Endothelial cell of umbilical vein (primary cell): ENCODE measurements at places on chromosomes 4 and X. TPM values are rescaled to one million over a fixed set of nuclear protein-coding genes. Genes with fewer than 3 reads are reported as not detected.

The KCND1 gene
- total RNA-seq: 0.67 and 1.3 TPM in 2 replicates

The HMGB2 gene
- 217 and 233 TPM in 2 replicates for total RNA-seq

The RAB9A gene
- 17.2 and 19.2 TPM in 2 replicates for total RNA-seq

The HSFX2 gene
- total RNA-seq: 0.55 TPM in 1 of 2 replicates, not detected in the other

The GPRASP2 gene
- 5.3 and 6.5 TPM in 2 replicates for total RNA-seq

The CCDC110 gene
- total RNA-seq: 0.28 and 0.71 TPM in 2 replicates

The ZFP42 gene
- not detected in 2 replicates for total RNA-seq

The GYPE gene
- total RNA-seq: not detected in 2 replicates

The SERPINA7 gene
- total RNA-seq: not detected in 2 replicates

The PHEX gene
- total RNA-seq: 0.44 TPM in 2 replicates

The FRMD7 gene
- total RNA-seq: not detected in 2 replicates

The PSMD10 gene
- 71.9 and 82.7 TPM in 2 replicates for total RNA-seq

The F8A2 gene
- total RNA-seq: not detected in 2 replicates

The UGT8 gene
- 0.11 and 0.14 TPM in 2 replicates for total RNA-seq

The AFP gene
- total RNA-seq: not detected in 2 replicates

The MAGEA9B gene
- total RNA-seq: not detected in 2 replicates

The PAGE2 gene
- total RNA-seq: not detected in 2 replicates

The ASB9 gene
- 5.6 and 7.6 TPM in 2 replicates for total RNA-seq

The CRMP1 gene
- not detected in 2 replicates for total RNA-seq

The PRDM8 gene
- total RNA-seq: 0.42 and 0.82 TPM in 2 replicates

The USP27X gene
- total RNA-seq: 2.3 and 3.0 TPM in 2 replicates

The BCLAF3 gene
- total RNA-seq: 5.0 and 5.1 TPM in 2 replicates

The GPC4 gene
- total RNA-seq: 0.20 TPM in 1 of 2 replicates, not detected in the other

The VCX3B gene
- total RNA-seq: not detected in 2 replicates

The NAT8L gene
- 0.11 and 0.12 TPM in 2 replicates for total RNA-seq

The MAGEB2 gene
- total RNA-seq: not detected in 2 replicates

The GABRQ gene
- total RNA-seq: not detected in 2 replicates

The P2RY8 gene
- total RNA-seq: not detected in 2 replicates

The TMPRSS11B gene
- total RNA-seq: not detected in 2 replicates

The TIMM8A gene
- total RNA-seq: 15.2 and 17.5 TPM in 2 replicates

The LRAT gene
- not detected in 2 replicates for total RNA-seq

The NWD2 gene
- total RNA-seq: not detected in 2 replicates

The STBD1 gene
- total RNA-seq: 0.18 and 0.25 TPM in 2 replicates

The CCDC160 gene
- not detected in 2 replicates for total RNA-seq

The MFAP3L gene
- total RNA-seq: 0.22 and 0.35 TPM in 2 replicates

The TMEM271 gene
- not detected in 2 replicates for total RNA-seq

The IL3RA gene
- 21.2 and 28.9 TPM in 2 replicates for total RNA-seq

The GLRB gene
- 5.7 and 6.2 TPM in 2 replicates for total RNA-seq

The JAKMIP1 gene
- total RNA-seq: not detected in 2 replicates

The LCORL gene
- total RNA-seq: 17.9 and 23.9 TPM in 2 replicates

The PLXNB3 gene
- 29.7 and 31.4 TPM in 2 replicates for total RNA-seq

The GAB1 gene
- total RNA-seq: 37.7 and 41.8 TPM in 2 replicates

The TMEM185A gene
- total RNA-seq: 16.9 and 18.0 TPM in 2 replicates

The HERC6 gene
- 4.1 and 5.0 TPM in 2 replicates for total RNA-seq

The BTC gene
- not detected in 2 replicates for total RNA-seq

The ERCC6L gene
- total RNA-seq: 6.7 and 7.5 TPM in 2 replicates

The RTL9 gene
- not detected in 2 replicates for total RNA-seq

The HTN1 gene
- not detected in 2 replicates for total RNA-seq

The THOC2 gene
- 67.8 and 72.9 TPM in 2 replicates for total RNA-seq

The CSN1S1 gene
- not detected in 2 replicates for total RNA-seq

The PARM1 gene
- not detected in 2 replicates for total RNA-seq

The GATB gene
- total RNA-seq: 17.7 and 20.7 TPM in 2 replicates

The SSX4B gene
- total RNA-seq: not detected in 2 replicates

The ARSD gene
- 16.4 and 18.6 TPM in 2 replicates for total RNA-seq
